ENCODE measurements at places on chromosomes 2 and 18.

- DNase-seq: no peak
Observed at GRCh38 chr2:23009545-23010149, 375.3 kb upstream of the KLHL29 start.

DNA sequence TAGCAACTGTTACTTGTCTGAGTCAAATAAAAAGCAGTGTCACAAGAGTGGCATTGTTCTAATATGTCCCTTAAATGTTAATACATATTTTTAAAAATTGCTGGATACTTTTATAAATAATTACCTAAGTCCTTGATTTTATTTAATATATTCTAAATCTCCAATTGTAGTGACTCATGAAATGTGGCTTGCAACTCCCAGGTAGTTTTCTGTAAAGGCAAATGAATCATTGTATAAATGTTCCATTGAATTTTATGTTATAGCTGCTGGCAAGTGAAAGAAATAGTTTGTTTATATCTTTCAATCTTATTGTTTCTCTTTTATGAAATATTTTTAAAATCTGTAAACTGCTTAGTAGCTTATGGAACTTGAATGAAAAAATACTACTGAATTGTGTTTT, 32.7 kb upstream of the C1GALT1C1L start:
- DNase-seq: no peak

GRCh38 chr2:25567406-25567805, 106.0 kb downstream of the DTNB start:
- no peak for DNase-seq

DNA sequence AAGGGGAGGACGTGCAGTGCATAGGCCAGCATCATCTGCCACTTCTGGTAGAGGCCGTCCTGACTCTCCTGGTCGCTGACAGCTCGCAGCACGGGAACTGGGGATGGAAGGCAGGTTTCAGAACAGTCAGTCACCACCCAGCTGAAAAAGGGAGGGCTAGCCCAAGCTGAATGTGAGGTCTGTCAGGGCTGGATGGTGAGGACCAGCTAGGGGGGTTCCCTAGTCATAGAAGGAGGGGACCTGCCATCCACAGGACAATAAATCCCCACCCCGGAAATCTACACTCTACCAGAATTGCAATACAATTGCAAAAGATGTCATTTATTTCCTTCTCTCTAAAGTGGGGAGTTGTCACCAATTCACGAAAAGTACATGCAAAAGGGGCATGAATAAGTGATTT, 15.8 kb downstream of the ABCG5 start:
- DNase-seq: no peak

GRCh38 chr2:191626497-191627151, 51.3 kb upstream of the NABP1 start:
- no peak for DNase-seq

- no peak for DNase-seq
Observed at GRCh38 chr2:128469203-128469602, 150.5 kb upstream of the HS6ST1 start.

DNA sequence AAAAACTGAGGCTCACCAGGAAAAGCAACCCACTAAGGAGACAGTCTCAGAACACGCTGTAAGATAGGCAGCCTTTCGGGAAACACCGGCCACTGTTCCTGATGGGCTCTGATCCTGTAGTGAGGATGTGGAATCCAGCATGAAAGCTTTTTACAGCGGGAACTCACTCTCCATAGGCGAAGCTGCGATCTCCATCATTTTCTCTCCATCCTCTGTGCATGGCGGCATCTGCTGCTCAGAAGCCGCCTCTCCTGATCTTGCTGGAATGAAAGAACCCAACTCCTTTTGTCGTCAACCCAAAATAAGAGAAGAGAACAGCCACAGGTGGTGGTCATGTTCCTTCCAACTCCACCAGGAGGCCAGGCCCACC, 49.9 kb downstream of the TMEM18 start:
- no peak for DNase-seq

DNA sequence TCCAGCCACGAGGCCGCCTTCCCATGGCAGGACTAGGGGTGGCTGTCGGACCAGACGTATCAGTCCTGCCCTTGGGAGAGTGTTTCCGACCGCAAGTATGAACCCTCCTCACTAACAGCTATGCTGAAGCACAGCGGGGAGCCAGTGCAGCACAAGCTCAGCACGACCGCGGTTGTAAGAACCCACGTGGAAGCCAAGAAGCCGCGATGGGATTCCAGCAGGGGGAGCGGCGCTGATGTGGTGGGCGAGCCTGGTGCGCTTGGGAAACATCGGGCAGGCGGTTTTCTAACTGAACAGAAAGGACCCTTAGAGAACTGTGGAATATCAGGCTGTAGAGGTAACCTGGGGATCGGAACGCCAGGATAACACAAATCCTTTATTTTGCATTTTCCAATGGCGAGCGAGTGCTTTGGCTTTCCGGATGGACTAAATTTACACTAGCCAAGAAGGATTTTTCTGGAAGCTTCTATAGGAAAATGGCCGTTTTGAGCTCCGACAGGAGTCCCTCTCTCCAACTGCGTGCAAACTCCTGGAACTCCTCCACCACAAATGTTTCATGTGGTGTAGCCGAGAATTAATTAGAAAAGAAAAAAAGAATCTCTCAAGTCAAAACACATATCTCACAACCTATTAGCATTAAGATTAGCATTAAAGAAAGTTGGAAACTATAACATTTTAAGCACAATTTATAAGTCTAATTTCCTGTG, 132.0 kb upstream of the MYCN start:
- DNase-seq: no peak

DNA sequence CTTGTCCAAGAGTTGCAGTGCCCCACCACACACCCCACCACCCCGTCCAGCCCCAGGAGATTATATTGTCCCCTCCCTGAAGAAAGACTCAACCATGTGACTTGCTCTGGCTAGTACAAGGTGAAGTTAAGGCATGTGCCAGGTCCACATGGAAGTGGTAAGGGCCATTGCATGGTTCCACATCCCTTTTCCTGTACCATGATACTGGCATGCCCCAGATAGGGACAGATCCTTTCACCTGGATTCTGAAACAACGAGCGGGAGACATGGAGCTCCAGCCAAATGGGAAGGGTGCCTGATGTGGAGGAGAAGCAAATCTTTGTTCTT, 141.5 kb upstream of the APCDD1 start:
- DNase-seq: no peak

DNA sequence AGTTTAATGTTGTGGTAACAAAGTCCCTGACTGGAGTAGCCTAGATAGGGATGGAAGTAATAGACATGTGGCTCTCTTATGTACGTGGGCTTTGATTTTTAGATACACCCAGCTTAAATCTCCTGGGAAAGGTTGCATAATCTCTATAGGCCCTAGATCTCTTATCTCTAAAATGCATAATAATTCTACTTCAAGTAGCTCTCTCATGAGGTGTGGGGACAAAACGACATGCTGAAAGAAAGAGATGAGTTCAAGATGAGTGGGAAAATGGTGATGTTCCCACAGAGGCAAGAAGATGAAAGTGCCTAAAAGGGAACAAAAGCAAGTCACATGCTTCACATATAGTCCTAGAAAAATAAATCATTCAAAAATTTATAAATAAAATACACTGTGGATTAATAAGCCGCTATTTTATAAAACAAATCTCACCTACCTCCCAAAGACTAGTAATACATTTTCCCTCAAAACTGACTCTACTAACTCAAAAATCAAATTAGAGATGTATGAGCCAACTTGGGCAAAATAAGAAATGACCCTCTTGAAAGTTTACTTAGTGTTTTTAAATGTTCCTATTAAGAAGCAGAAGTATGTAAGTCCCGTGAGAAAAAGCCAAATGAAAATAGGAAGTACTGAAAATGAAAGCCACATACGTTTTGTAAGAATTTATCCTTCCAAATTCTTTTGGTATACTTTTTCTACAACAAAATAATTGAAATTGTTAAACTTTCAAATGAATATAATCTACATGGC, 148.2 kb upstream of the ITGA4 start:
- no peak for DNase-seq

GRCh38 chr2:235244255-235245220, 249.3 kb upstream of the AGAP1 start:
- no peak for DNase-seq

GRCh38 chr18:37661478-37661877, 95.9 kb upstream of the CELF4 start:
- DNase-seq: no peak

- no peak for DNase-seq
Observed at GRCh38 chr2:7060631-7061449, 143.6 kb downstream of the RNF144A start.

GRCh38 chr2:234633581-234634230, 136.8 kb upstream of the ARL4C start:
- DNase-seq: no peak

DNA sequence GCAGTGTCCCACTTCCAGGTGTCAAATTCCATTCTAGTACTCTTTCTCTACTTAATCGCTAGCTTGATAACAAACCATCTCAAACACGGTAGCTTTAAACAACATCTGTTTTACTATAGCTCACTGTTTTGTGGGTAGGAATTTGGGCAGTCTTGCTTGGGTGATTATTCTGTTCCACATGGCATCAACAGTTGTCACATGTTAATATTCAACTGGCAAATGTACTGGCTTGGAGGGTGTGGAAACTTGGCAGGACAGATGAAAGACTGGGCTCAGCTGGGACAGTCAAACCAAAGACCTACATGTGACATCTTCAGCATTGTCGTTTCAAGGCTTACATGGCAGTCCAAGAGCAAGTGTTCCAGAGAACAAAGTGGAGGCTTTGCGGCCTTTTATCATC, 241.8 kb downstream of the PTH2R start:
- DNase-seq: no peak

GRCh38 chr2:96156926-96157648, 11.8 kb upstream of the DUSP2 start:
- DNase-seq: no peak

DNA sequence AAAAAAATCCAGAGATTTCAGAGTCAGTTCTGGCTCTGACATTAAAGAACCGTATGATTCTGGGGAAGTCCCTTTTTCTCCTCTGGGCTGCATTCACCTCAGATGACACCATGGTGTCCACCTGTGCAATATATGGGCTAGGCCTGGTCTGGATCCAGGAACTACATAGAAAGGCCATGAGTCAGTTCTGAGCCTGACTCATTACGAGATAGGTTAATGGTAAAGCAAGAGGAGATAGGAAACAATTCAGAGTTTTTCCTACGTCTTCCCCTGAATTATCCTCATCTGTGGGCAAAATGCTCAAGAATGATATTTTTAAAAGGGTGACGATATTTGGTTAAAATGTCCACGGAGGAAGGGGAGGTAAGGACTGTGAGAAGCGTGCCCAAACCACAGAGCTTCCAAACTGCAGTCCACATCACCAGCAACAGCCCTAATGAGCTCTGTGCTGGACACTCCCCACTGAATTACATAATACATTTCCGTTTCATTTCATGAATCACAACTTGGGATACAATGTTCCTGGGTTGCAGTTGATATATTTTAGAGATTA, 180.1 kb upstream of the OSR1 start:
- DNase-seq: no peak

DNA sequence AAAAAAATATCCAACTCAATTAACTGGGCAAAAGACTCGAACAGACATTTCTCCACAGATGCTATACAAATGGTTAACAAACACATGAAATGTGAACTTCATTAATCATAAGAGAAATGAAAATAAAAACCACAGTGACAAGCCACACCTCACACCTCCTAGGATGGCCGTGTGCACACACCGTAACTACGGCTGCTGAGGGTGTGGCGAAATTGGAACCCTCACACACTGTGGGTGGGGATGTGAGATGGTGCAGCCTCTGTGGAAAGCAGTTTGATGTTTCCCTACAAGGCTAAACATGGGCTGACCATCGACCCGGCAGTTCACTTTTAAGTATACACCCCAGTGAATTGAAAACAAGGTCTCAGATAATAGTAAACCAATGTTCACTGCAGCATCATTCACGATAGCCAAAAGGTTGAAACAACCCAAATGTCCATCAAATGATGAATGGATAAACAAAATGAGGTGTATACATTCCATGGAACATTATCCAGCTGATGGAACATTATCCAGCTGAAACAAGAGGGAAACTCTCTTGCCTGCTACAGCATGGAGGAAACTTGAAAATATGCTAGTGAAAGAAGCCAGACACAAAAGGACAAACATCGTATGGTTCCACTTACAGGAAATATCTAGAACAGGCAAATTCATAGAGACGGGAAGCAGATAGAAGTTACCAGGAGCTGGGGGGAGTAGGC, 32.2 kb downstream of the ZAP70 start:
- no peak for DNase-seq

DNA sequence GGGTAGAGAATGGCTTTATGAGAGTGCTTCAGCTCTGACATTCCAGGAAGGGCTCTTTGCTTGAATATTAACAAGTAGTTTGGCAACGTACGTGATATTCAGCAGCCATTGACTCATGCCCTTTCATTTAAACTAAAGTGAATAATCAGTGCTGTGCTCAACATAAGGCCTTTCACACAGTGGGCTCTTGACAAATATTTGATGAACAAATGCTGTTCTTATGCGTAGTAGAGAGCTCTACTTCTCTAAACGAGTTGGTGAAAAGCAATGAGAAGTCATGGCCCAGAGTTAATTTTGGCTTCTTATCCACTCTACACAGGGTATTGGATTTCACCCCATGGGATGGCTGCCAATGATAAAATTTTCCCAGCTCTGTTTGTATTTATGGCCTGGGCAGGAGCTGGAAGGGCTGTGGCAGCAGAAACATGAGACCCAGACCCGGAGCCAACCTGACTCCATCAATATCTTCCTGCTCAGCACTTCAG, 338.9 kb downstream of the CCDC85A start:
- no peak for DNase-seq

DNA sequence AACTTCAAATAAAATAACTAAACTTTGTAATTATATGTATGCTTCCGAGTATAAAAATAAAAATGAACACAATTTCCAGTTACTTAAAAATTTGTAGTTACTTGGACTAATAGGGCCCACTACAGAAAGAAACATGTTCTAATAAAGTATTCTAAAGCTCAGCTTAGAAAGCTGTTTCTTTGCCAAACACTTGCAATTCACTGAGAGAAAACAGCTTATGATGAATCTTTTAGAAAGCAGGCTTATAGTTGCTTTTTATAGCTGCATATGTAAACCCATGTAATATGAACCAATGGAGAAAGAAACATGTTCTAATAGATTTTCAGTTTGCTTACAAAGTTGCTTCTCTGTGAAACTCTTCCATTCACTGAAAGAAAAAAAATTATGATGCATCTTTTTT, 766.0 kb downstream of the LRP1B start:
- DNase-seq: no peak

DNA sequence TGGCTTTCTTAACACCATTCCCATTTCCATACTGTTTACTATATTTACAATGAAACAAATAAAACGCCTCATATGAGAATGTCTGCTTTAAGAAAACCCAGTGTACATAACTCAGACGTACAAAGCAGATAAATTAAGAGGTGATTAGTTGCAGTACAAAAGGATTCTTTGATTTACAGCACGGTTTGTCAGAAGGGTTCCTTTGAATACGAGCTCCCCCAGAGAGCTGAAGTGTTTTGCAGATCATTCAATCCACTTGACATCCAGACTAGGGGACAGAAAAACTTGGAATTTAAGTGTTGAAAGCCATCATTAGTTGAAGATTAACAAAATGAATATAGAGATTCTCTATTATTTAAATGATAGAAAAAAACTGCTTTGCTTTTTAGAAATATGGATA, 72.5 kb downstream of the RAPGEF4 start:
- DNase-seq: no peak
